Osteocyte (in vitro differentiated cells): ENCODE measurements at places on chromosomes 11 and 22.

DNA sequence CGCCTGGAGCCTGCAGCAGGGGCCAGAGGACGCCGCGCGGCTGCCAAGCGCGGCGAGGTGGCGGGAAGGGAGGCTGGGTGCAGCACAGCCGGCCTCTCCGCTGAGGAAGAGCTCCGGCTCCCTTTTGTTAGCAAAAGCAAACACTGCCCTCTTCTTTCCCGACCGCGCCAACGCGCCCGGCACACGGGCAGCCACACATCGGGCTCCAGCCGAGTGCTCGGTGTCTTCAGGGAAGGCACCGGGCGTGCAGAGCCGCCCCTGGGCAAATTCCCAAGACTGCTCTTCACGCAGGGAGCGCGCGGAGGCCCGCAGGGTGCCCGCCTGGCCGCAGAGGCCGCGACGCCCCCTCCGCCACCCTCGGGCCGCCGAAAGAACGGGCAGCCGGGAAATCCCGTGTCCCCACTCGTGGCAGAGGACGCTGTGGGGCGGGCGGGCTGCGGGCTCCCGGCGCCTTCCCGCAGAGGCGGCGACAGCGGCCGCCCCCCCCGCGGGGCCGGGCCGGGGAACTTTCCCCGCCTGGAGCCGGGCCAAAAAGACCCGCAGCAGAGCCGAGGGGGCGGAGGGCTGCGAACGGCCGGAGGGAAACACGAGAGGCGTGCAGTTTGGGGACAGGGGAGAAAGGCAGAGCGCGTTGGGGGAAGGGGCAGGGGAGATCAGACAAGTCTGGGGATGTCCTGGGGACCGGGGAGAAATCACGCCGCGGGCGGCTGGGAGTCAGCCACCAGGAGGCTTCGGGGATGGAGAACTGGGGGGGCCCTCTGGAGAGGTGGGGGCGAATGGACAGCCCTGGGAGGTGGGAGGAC is 931 bp downstream of the CADM1 start:
- H3K27me3 ChIP-seq: peaks cover 32% of the 10 kb centered on the region
- peak overlapping the region; percentile 79 for H3K4me3 ChIP-seq
- DNase-seq: peak; percentile 85
- H3K4me1 ChIP-seq: peaks cover 7% of the 10 kb centered on the region

DNA sequence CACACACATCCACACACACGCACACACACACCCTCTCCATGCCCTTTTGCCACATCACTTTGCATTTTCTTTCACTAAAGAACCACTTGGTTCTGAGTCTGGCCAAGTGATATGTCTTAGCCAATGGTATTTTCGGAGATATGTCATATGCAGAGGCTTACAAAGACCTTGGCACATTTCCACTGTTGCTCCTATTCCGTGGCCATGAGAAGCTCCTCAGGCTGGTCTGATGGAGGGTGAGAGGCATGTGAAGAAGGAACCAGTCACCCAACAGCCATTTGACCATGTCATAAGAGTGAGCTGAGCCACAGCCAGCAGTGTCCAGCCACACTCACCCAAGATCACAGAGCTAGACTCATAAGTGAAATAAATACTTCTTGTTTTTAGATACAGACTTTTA is 212.6 kb upstream of the NAV2 start:
- no peak overlapping the region for H3K27ac ChIP-seq
- no peaks in the 10 kb centered on the region for H3K36me3 ChIP-seq
- DNase-seq: no peak
- H3K4me1 ChIP-seq: no peaks in the 10 kb centered on the region
- H3K27me3 ChIP-seq: peaks cover 21% of the 10 kb centered on the region

- H3K27ac ChIP-seq: no peak overlapping the region
- no peaks in the 10 kb centered on the region for H3K27me3 ChIP-seq
- H3K4me1 ChIP-seq: no peaks in the 10 kb centered on the region
These were observed 25.4 kb downstream of the COA4 start for GRCh38 chr11:73851046-73851764.

- no peaks in the 10 kb centered on the region for H3K27me3 ChIP-seq
- peaks cover 15% of the 10 kb centered on the region for H3K4me1 ChIP-seq
- H3K27ac ChIP-seq: peak overlapping the region; percentile 71
- no peak for DNase-seq
These were observed 3.3 kb downstream of the KDELR3 start for GRCh38 chr22:38471237-38471636.

DNA sequence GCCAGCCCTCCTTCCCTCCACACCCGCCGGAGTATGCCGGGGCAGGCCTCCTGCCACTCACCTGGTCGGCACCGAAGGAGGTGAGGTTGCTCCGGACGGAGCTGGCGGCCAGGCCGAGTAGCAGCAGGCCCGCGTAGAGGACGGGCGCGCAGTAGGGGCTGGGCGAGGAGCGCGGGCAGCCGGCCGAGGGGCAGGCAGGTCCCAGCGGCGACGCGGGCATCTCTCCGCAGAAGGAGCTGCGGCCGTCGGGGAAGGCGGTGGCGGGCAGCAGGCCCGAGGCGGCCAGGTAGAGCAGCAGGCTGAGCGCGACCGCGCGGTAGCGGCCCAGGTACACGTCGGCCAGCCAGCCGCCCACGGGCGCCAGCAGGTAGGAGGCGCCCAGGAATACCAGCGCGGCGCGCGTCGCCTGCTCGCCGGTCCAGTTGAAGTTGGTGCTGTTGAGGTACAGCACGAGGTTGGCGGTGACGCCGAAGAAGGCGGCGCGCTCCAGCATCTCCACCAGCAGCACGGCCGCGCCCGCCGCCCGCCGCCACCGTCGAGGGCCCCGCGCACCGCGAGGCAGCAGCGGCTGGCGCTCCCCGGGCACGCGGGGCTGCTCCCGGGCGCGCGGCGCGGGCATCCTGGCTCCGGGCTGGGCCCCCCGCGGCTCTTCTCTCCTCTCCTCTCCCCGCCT is 907 bp downstream of the SLC15A3 start:
- DNase-seq: no peak
- no peak overlapping the region for H3K4me3 ChIP-seq
- peaks cover 17% of the 10 kb centered on the region for H3K4me1 ChIP-seq

- H3K27ac ChIP-seq: no peak overlapping the region
- H3K36me3 ChIP-seq: no peaks in the 10 kb centered on the region
- H3K4me3 ChIP-seq: no peak overlapping the region
- no peak for DNase-seq
- no peaks in the 10 kb centered on the region for H3K27me3 ChIP-seq
These were observed 661 bp upstream of the MALAT1 start for GRCh38 chr11:65498042-65498726.

DNA sequence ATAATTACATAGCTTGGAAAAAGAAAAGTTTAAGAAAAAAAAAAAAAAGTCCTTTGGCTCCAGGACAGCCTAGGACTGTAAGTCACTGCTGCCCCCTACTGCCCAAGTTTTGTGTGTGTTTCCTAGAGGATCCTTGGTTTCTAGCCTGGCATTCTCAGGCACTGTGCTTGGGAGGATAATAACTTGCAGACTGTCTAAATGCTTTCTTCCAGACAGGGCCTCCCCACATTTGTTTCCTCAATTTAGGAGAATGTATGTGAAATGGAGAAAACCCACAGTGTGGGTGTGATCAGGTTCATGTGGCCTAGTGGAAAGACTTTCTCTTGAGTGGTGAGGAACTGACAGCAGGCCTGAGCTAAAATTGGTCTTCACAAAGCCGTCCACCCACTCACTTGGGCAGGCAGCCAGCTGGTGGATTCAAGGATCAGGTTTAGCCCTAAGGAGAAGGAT is 191.0 kb downstream of the NAV2 start:
- H3K36me3 ChIP-seq: peaks cover 4% of the 10 kb centered on the region
- peak; percentile 90 for DNase-seq
- H3K4me1 ChIP-seq: peaks cover 10% of the 10 kb centered on the region
- no peaks in the 10 kb centered on the region for H3K27me3 ChIP-seq
- no peak overlapping the region for H3K27ac ChIP-seq

DNA sequence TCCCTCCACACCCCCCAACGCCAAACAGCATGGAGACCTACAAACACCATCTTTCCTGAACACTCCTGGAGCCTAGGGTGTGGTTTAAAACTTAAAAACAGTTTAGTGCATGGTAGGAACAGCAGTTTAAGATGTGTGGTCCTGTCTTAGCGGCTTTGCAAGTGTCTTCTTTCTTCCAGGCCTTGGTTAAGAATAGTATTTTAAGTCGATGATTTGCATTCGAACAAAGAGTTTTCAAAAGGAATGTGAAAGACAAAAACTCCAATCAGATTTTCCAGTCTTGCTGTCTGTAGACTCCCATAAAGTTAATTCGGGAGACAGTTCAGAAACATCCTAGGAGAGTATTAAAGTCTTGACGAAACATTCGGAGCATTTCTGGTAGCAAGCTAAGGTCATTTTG is 3.7 kb downstream of the FGF4 start:
- peaks cover 60% of the 10 kb centered on the region for H3K27me3 ChIP-seq
- no peak for DNase-seq
- H3K4me1 ChIP-seq: no peaks in the 10 kb centered on the region
- H3K4me3 ChIP-seq: no peak overlapping the region
- peaks cover 2% of the 10 kb centered on the region for H3K36me3 ChIP-seq

DNA sequence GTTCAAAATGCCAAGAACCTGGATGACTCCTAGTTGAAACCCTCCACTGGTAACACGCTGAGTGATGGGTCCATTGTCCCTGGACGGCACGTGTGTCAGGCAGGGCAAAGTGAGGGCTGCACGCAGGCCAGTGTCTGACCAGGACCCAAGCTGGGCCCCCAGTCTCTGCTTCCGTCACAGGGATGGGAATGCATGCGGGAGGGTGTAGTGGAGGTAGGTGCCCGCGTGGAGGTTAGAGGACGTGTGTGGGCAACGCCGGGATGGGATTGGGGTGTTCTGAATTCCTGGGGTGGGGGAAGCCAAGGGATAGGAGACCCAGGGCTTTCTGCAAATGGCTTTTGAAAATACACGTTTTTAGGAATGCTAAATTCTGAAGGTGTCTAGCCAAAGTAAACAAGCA is 943.3 kb downstream of the BRD1 start:
- no peak overlapping the region for H3K4me3 ChIP-seq
- peak; percentile 81 for DNase-seq
- no peak overlapping the region for H3K27ac ChIP-seq
- no peaks in the 10 kb centered on the region for H3K4me1 ChIP-seq
- no peaks in the 10 kb centered on the region for H3K36me3 ChIP-seq

GRCh38 chr11:14625586-14626205 is 17.9 kb upstream of the PDE3B start:
- H3K36me3 ChIP-seq: no peaks in the 10 kb centered on the region
- no peak overlapping the region for H3K4me3 ChIP-seq
- no peak overlapping the region for H3K27ac ChIP-seq
- H3K4me1 ChIP-seq: no peaks in the 10 kb centered on the region
- no peak for DNase-seq

GRCh38 chr11:115302946-115303703 is 201.1 kb downstream of the CADM1 start:
- H3K27ac ChIP-seq: no peak overlapping the region
- no peak overlapping the region for H3K4me3 ChIP-seq
- no peak for DNase-seq
- H3K36me3 ChIP-seq: no peaks in the 10 kb centered on the region
- H3K4me1 ChIP-seq: peaks cover 8% of the 10 kb centered on the region

- H3K36me3 ChIP-seq: no peaks in the 10 kb centered on the region
- H3K27ac ChIP-seq: no peak overlapping the region
- DNase-seq: no peak
- peaks cover 67% of the 10 kb centered on the region for H3K27me3 ChIP-seq
- no peak overlapping the region for H3K4me3 ChIP-seq
These were observed 39.2 kb upstream of the CHST1 start for GRCh38 chr11:45704635-45705034.

GRCh38 chr11:102868339-102868738 is 6.4 kb downstream of the MMP12 start:
- peak overlapping the region; percentile 10 for H3K27ac ChIP-seq
- no peaks in the 10 kb centered on the region for H3K36me3 ChIP-seq
- peaks cover 5% of the 10 kb centered on the region for H3K27me3 ChIP-seq
- no peak overlapping the region for H3K4me3 ChIP-seq

DNA sequence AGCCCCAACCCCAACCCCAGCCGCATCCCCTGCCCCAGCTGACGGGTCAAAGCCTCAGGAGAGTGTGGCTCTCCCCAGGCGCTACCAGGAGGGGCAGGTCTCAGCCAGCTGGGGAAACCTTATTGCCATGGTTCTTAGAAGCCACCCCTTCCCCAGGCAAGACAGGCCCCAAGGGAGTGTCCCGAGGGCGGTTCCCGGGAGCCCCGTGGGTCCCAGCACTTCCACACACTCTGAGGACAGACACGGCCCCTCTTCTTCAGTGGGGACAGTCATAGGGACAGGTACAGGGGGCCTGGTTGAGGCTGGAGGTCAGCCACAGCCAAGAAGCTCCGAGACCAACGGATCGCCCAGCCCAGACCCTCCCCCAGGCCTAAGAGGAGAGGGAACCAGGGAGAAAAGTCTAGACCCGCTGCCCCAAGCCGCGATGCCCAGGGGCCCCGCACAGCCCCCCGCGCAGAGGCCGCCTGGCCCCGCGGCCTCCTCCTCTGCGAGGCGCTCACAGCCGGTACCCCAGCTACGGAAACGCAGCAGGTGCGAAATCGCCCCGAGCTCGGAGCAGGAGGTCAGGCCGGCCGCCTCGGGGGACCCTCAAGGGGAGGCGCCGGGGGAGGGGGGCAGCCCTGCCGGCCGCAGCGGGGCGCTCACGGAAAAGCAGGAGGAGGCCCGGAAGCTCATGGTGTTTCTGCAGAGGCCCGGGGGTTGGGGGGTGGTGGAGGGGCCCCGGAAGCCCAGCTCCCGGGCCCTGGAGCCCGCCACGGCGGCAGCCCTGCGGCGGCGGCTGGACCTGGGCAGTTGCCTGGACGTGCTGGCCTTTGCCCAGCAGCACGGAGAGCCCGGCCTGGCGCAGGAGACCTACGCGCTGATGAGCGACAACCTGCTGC is 2.6 kb downstream of the KLHDC7B start:
- H3K4me1 ChIP-seq: no peaks in the 10 kb centered on the region
- H3K36me3 ChIP-seq: no peaks in the 10 kb centered on the region
- no peak overlapping the region for H3K27ac ChIP-seq
- DNase-seq: peak; percentile 83
- H3K4me3 ChIP-seq: no peak overlapping the region
- H3K27me3 ChIP-seq: peaks cover under 1% of the 10 kb centered on the region
